D341Med (cell line): ENCODE measurements at places on chromosomes 16 and 17.

GRCh38 chr16:68179196-68179795 lies 56.6 kb downstream of the ESRP2 start:
- DNase-seq: no peak

DNA sequence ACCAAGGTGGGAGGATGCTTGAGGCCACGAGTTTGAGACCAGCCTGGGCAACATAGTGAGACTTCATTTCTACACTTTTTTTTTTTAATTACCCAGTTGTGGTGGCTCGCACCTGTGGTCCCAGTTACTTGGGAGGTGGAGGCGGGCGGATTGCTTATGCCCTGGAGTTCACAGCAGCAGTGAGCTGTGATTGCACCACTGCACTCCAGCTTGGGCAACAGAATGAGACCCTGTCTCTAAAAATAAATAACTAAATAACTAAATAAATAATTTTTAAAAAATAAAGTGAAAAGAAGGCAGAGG lies 9.3 kb downstream of the DNAI2 start:
- DNase-seq: no peak

DNA sequence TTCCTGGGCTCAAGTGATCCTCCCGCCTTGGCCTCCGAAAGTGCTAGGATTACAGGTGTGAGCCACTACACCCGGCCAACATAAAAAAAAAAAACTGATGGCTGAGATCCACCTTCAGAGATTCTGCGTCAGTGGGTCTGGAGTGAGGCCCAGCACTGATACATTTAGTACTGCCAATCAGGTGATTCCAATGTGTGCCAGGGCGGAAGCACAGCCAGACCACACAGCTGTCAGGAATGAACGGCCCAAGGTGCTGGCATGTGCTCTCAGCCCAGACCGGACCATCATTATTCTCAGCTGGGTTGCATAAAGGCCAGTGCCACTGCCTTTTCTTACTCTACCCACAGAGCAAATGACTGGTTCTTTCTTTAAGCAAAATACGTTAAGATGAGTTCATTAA lies 1.2 kb upstream of the BCO1 start:
- DNase-seq: peak; percentile 43

DNA sequence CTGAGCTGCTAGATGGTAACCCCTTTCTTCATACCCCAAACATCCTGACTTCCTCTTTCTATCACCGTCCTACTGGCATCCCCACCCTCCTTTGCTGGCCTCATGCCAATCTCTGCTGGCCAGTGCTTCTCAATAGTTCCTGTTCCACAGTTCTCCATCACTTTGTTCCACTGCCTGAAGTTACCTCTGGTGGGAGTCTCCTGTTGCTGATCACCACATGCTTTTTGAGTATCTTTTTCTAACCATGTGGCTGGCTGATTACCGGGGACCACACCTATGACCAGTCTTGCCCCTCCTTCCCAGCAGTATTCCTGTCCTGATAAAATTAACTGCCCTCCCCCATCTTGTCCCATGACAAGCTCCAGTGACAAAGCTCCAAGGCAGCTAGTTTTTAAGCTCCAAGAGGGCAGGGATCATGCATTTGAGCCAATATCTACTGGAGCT lies 380.4 kb upstream of the CCL2 start:
- no peak for DNase-seq

- no peak for DNase-seq
These were observed 6.6 kb downstream of the FAM20A start for GRCh38 chr17:68594552-68594951.

- DNase-seq: no peak
These were observed 55.9 kb upstream of the SREBF1 start for GRCh38 chr17:17892731-17893130.

DNA sequence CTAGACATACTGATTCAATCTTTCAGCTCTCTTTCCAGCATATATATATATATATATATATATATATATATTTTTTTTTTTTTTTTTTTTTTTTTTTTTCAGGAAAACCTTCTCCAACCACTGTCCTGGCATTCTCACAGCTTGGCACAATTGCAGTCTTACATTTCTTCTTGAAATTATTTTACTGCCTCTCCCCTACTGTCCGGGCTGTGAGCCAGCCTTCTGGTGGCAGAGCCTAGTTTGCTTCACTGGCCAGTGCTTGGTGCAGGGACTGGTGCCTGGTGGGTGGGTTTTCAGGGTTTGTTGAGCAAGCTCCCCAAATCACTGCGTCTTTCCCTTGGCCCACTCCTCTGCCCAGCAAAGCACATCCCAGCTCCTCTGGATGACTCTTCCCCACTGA lies 28.5 kb downstream of the PRSS54 start:
- no peak for DNase-seq

GRCh38 chr16:23206986-23207385 lies 24.4 kb downstream of the SCNN1G start:
- no peak for DNase-seq

DNA sequence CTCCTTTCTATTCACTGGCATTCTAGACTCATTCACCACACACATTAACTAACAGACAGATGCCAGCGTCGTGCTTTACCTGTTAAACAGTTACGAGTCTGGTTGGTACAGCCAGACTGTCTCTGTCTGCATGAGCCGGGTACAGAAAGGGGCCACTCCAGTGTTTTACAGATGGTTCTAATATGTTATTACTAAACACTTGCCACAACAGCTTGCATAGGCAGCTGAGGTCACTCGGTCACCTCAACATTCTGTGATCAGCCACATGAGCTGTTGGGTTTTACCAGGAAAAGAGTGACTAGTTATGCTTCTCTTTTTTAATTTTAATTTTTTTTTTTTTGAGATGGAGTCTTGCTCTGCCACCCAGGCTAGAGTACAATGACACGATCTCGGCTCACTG lies 25.2 kb downstream of the CD300A start:
- DNase-seq: no peak

DNA sequence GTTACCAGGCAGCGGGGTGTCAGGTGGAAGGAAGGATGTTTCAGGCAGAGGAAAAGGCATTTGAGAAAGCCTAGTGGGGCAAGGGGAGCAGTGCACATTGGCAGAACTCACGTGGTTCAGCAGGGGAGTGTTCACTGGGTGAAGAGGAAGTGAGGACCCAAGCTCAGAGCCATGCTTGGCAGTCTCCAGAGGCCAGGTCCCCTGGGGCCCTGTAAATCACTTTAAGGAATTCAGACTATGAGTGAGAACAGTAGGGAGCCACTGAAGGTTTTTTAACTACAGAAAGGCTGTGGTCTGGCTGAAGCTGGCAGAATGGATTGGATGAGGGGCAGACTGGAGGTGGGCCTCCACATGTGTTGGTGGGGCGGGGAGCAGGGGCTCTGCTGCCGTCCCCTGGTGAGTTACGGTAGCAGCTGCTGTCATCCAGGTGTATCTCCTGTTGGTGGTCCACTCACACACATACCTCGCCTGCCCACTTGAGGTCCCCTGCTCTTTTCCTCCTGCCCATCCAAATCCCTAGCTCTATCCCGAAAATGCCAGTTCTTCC lies 5.1 kb downstream of the CLEC16A start:
- DNase-seq: no peak

DNA sequence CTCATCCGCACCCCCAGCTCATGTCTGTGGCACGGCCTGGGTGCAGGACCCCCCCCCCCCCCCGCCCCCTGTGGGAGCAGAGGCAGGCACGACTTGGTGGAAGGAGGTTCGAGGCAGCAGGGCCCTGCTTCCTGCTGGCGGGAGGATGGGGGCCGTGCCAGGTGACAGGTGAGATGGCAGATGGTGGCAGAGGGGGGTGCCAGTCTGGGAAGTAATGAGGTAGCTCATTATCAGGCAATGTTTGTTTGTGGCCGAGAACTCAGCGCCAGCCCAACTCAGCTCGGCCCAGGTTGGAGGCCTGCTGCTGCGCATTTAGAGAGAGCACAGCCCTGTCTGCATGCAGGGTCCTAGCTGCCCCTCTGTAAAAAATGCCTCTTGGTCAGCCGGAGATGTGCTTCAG lies 40.1 kb upstream of the JPH3 start:
- DNase-seq: no peak

GRCh38 chr17:77214743-77215142 lies 74.0 kb downstream of the SEC14L1 start:
- peak; percentile 84 for DNase-seq

DNA sequence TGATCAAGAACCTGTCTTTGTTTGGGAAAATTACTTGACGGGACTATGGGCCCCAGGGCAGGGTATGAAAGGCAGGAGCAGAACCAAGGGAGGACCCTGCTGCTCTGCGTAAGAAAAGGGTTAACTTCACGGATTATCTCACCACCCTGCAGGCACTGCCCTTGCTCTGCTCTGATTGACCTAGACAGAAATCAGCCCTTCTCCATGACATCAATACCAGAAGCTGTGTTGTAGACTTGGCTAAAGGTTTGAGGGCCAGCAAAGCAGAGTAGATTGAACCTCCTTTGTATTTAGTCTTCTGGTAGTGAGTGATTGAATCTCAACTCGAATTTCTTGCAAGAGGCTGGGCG lies 52.9 kb upstream of the ETV4 start:
- DNase-seq: no peak

GRCh38 chr16:13315642-13316427 lies 414.4 kb downstream of the SHISA9 start:
- no peak for DNase-seq

DNA sequence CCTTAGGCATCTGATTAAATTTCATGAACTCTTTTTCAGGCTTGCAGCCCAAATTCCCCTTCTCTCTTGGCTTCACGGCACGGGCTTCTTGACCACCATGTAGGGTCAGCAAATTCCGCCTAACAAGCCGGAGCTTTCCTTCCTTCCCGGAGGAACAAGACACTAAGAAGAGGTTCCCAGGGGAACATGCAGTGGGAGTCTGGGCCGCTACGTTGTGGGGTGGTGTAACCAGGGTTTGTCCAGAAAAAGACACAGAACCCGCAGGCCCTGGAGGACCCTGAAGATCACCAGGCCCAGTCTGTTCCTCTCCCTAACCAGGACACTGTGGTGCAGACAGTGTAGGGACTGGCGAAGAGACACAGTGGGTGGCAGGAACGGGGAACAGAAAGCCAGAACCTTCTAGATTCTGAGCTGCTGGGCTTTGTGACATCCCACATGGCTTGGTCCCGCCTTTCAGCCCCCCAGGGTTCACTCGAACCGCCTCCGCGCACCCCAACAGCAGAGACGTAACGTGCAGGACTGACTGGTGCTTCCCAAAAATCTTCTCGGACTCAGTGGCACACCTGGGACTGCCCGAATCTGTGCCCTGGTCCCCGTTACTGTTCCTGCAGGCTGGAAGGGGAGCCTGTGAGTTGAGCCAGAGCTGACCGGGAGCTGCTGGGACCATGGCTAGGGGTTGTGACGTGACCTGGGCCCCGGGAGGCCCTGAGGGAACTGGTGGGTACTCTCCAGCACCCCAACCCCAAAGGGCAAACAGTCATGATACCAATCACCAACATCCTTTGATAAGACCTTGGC lies 55.2 kb downstream of the TBC1D16 start:
- no peak for DNase-seq

- no peak for DNase-seq
These were observed 75.2 kb downstream of the KANSL1 start for GRCh38 chr17:46117850-46118696.

DNA sequence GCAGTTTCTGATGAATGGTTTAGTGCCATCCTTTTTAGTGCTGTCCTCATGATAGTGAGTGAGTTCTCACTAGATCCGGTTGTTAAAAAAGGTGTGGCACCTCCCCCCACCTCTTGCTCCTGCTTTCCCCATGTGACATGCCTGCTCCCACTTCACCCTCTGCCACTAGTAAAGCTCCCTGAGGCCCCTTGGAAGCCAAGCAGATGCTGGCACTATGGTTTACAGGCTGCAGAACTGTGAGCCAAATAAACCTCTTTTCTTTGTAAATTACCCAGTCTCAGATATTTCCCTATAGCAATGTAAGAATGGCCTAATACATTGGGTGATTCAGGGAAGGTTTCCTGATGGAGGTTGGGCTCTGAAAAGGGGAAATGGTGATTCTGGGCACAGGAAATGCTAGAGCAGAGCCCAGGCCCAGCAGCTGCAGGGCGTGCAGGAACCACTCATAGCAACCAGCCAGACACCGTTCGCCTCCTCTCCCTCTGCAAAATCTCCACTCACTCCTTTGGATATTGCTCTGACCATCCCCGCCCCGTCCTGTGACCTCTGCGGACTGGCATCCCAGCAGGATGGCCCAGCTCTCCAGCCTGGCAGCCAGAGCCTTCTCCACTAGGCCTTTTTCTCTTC lies 2.6 kb upstream of the ADORA2B start:
- DNase-seq: no peak

DNA sequence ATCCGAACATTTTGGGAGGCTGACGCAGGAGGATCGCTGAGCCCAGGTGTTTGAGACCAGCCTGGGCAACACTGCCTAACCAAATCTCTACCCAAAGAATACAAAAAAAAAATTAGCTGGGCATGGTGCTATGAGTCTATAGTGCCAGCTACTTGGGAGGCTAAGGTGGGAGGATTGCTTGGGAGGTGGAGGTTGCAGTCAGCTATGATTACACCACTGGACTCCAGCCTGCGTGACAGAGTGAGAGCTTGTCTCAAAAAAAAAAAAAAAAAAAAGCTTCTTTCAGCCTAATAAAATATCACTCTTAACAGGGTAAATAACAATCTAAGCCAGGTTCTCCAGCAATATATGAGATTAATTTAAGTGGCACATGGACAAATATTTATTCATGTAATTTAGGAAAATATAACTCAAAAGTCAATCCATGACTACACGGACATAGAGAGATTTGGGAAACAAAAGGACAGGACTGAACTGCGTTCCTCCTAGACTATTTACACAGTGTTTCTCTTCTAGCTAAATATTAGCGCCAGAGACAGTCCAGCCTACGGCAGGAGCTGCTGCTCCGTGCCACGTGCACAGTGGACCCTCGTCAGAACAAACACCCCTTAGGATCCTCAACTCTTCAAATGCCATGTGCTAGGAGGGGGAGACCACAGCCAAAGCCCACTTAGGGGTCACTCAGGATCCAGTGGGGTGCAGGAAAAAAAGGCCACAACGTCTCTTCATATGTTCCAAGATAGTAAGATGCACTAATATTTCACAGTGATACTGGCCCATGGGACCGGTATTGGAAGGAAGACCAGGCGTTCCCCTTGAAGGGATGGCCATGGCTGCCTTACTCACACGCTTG lies 8.7 kb downstream of the USP36 start:
- peak; percentile 36 for DNase-seq

- peak; percentile 28 for DNase-seq
These were observed 16.7 kb downstream of the IL34 start for GRCh38 chr16:70662991-70663523.

GRCh38 chr17:8673612-8674011 lies 43.1 kb upstream of the MYH10 start:
- DNase-seq: no peak

DNA sequence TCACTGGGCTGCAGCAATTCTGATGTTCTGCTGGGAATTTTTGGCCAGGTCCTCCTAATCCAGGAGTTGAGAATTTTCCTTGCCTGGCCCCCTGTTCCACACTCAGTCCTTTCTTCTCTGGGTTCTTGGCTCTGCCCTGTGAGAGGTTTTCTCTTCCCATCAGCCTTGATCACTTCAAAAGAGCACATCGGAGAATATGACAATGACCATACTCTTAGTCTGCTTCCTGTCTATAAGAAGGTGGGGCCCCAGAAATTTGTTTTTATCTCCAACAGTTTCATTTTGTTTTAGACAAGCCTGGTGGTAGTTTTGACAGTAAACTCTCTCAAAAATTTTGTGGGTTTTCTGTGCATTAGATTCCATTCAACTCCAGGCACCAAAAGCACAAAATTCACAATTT lies 70.7 kb downstream of the C17orf67 start:
- DNase-seq: no peak

- DNase-seq: peak; percentile 79
These were observed 665 bp upstream of the GRIN2C start for GRCh38 chr17:74860229-74860871.
